Activated T-cell treated with anti-CD3 and anti-CD28 coated beads for 1 hour (primary cell): ENCODE measurements at places on chromosomes 16 and 17.
A peak's percentile ranks its signal among the peaks of the same experiment; 100 is the strongest.

- DNase-seq, result no peak
Observed at GRCh38 chr17:48718761-48719641, 3.3 kb downstream of the PRAC1 start.

- no peak for DNase-seq
Observed at GRCh38 chr16:9500872-9501271, 409.4 kb downstream of the HAPSTR1 start.

DNA sequence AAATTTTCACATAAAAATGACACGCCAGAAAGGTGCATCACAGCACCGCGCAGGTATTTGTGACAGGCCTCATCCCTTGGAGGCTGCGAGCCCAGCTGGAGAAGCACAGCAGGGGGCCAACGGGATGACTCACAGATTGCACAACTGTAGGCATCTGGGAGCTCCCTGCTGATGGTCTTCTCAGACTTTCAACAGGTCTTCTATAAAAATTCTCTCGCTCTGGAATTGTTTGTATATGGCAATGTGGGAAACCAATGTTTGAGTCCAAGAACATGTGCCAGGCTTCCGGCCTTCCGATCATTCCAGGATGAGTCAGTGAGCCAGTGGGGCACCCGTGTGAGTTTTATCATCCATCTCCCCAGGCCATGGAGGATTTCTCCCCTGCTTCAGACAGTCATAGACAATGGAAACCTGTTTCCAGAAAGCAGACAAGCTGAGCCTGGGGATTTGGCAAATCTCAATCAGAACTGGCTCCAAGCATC lies 24.1 kb upstream of the ADORA2B start:
- DNase-seq, result no peak

- DNase-seq, result peak; percentile 36
Observed at GRCh38 chr17:39926588-39927100, 757 bp downstream of the ORMDL3 start.

DNA sequence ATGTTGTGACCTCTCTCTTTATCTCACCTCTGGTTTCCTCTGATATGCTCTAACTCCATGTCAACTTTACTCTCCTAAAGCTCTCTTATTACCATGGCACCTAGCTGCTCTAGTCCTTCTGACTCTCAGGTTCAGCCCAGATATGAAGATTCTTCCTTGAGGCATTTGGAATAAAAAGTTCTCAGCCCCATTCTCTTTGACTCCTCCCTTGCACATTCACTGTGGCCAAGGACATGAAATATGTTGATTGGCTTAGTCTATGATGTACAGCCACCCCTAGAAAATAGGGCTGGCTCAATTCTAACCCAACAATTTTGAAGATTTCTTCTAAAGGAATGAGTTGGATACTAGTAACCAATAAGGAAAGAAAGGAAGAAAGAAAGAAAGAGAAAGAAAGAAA lies 20.8 kb upstream of the GAS7 start:
- no peak for DNase-seq
